GM12865 (cell line): ENCODE measurements at places on chromosomes 1 and 21.

DNA sequence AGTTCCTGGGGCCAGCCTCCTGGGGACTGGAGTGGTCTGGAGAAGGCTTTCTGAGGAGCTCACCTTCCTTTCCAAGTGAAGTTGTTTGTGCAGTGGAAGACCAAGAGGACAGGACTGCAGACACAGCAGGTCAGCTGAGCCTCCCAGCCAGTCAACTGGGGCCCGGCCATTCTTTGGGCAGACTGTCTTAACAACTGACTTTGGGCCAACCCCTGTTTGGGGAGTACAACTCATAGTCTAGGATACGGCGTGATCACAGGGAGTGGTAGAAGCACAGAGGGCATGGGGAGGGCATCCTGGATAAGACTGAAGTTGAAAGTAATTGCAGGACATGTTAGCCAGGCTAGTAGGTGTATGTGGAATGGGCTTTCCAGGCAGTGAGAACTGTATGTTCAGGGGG is 50.3 kb downstream of the PGM1 start:
- DNase-seq = no peak

DNA sequence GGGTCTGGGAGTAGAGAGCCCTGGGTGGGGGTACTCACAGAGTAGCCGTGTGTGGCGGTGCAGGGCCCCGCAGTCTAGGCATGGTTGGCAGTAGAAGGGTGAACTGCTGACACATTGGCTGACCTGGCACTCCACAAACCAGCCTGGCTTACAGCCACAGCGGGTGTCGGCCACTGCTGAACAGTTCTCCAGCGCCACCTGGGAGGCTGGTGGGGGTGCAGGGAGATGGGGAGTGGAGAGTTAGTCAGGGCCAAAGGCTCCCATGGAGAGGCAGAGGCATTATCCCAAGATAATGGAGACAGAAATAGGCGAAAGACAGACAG is 1.5 kb downstream of the TNFRSF25 start:
- DNase-seq = no peak

DNA sequence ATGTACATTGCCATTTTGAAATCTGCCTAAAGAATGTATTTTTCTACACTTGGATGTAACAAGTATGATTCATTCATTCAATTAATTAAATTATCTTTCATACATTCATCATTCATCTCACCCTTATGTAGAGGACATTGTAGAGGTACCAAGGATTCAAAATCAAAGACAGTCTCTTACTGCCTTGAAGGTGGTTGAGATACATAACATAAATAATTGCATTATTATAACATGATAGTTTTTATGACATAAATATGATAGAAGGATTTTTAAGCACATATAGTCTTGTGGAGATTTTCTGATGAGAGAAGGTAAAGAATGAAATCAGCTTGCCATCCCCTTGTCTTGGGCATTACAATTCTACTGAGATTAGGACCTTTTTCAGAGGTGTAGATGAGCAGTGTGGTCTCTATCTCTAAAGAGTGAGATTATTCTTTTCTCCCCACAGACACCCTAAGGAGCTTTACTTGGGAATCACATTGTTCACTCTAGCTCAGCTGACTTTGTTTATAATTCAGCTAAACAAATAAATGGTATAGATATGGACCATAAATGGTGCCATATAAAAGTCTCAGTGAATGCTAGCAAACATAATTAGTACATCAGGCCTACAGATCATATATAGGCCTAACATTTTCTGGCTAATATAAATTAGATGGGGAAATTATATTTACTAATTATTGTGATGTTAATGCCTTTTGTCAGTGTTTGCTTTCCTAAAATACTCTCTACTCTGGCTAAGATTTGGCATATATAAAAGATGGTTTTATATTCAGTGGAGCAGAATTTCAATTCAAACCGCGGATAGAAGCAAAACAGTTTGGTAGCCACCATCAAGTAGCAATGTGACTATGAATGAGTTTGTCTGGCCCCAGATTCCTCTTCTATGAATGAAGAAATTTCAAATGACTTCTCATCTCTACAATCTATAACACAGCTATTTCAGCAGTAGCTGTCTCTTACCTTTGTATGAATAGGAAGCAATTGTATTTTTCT is 1.9 kb downstream of the RGS1 start:
- no peak for DNase-seq

- no peak for DNase-seq
Measured at GRCh38 chr21:36780861-36781260, 81.9 kb downstream of the SIM2 start.
